ENCODE measurements at places on chromosomes 16 and 17.

GRCh38 chr16:24853169-24853824 is 7.5 kb downstream of the SLC5A11 start:
- DNase-seq = no peak

- DNase-seq = no peak
Measured at GRCh38 chr17:45775576-45776011, 8.5 kb upstream of the CRHR1 start.

- DNase-seq = no peak
Measured at GRCh38 chr17:77206158-77206956, 65.6 kb downstream of the SEC14L1 start.

DNA sequence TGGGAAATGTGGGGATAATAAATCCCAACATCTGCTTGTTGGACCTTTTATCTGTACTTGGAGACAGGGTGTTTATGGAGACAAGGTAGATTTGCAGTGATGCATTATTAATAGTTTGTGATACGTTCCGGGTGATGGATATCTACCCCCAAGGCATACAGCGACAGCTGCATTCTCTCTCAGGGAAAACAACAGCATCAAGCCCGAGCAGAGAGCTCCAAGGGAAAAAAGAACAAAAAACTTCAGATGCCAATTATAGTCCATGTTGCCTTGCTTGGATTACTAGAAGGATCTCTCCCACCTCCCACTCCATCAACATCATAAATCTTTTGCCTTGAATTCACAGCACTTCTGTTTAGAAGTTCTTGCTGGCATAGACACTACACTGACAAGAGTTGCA is 187.5 kb upstream of the CDH11 start:
- no peak for DNase-seq

DNA sequence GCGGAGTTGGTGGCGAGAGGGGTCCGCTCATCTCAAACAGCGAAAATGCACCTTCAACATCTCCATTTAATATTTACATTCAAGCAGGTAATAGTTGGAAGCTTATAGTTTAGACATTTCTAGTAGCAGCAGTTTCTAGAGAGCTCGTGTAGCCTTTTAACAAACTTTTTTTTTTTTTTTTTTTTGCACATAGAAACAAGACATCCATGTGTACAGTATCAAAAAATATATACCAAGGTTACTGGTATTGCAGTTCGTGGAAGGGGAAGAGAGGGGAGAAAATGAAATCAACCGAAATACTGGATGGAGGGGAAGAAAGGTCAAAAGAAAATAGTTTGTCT is 6.2 kb downstream of the CBX4 start:
- DNase-seq = no peak

DNA sequence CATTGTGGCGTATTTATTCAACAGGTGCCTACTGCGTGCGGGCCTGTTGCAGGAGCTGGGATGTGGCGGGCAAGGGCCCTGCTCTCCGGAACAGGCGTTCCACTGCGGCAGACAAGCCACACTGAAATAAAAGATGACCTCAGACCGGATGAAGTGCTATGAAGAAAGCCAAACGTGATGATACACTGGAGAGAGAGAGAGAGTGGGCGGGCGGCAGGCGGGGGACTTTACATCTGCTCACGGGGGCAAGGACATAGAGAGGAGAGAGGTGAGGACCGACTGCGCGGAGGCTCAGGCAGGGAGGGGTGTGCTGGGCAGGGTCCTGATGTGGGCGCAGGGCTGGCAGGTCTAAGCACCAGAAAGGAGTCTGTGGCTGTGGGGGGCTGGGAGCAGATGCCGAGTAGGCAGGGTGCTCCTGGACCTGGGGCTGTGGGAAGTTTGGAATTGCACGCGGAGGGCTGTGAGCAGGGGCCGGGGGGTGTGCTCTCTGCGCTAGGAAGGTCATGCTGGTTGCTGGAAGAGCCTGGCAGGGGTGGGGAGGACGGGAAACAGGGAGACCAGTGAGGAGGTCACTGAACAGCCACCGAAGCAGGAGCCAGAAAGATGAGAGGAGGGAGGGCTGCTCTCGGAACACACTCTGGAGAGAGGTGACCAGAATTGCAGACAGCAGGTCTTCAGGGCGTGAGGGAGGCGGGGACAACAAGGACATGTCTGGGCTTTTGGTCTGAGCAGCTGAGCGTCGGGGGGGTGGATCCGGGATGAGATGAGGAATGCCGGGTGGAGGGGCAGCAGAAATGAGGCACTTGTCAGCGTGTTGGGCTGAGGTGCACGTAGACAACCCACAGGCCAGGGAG is 9.9 kb downstream of the MXRA7 start:
- DNase-seq = peak; percentile 56

DNA sequence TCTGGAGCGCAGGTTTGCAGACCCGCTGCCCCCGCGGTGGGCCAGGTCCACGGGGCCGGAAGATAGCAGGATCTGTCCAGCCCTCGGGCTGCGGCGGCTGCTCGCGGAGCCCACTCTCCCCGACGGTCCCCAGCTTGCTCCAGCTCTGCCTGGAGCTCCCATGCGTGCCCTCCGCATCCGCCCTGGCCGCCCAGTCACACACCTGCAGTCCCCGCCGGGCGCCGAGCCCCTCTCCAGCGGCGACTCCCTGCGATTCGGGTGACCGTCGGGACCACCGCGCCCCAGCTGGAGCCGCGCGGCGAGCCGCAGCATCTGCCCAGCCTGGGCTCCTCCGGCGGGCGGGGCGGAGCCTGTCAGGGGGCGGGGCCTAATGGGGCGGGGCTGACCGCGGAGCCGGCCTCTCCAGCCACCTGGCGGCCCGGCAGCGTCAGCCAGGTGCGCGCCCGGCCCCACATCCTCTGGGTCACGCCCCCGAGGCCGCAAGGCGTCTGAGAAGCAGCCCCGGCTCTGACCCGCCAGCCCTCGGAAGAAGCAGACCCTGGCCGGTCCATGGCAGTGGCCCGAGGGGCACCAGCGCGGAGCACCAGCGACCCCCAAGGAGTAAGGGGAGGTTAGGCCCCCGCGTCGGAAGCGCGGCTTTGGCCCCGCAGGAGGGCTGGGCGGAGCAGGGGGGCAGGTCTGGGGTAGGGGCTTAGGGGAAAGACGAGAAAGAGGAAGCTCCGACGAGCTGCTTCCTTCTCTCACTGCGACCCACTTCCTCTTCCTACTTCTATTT is at the start of gene PIK3R5:
Gene PIK3R5, minus strand, starts transcription at position 314 of the 775 bp plus-strand sequence. CDS start 54,213 bp downstream, outside the sequence.
- no peak for DNase-seq

DNA sequence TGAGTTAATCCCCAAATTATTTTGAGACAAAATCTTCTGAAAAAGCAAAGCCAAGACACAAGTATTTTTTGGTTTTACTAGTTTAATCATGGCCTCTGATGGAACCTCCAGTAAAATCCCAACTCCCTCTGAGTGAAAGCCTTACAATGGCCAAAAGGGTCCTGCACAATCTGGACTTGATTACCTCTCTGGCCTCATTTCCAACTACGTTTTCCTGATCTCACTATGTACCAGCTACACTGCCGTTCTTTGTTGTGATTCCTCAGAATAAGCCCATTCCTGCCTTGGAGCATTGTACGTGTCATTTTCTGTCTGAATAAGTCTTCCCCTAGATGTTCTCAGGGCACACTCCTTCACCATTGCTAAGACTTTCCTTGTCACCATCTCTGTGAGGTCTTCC is 37.3 kb downstream of the SPOP start:
- DNase-seq = no peak

GRCh38 chr17:75155191-75155601 is 884 bp upstream of the JPT1 start:
- DNase-seq = no peak

DNA sequence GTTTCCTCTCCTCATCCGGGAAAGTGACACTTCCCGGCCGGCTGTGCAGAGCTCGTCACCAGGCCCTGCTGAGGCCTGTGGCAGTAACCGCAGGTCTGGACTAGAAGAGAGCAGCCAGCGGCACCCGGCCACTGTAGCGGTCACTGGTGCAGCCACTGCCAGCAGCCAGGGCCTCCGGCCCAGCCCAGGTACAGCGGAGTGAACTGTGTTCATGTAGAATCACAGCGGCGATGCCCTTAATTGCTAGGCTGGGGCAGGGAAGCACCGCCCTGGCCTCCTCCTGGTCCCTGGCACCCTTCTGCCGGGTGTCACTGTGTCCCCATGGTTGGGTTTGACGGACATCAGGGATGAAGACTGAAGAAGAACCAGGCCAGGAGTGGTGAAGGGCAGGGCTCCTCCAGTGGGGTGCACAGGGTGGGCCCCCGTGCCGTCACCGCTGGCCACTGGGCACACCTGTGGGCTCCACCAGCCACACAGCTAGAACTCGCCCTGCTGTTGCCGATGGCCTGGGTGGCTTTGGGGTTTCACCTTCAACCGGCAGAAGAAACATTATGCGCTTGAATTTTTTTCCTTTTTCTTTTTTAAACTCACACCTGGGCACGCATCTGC is 165.2 kb upstream of the CHMP6 start:
- no peak for DNase-seq
